ENCODE measurements at places on chromosomes 3 and 15. TPM values are rescaled to one million over a fixed set of nuclear protein-coding genes. Genes with fewer than 3 reads are reported as not detected.

Gene CLK3
- 92.9 TPM for total RNA-seq

Gene GOLGA6D
- not detected for total RNA-seq

Gene DHX30
- 38.6 TPM for total RNA-seq

Gene SERINC4
- total RNA-seq: not detected

Gene RASL12
- 9.2 TPM for total RNA-seq

Gene GCSAM
- not detected for total RNA-seq

Gene SLC30A4
- 18.3 TPM for total RNA-seq

Gene OSTN
- total RNA-seq: not detected

DNA sequence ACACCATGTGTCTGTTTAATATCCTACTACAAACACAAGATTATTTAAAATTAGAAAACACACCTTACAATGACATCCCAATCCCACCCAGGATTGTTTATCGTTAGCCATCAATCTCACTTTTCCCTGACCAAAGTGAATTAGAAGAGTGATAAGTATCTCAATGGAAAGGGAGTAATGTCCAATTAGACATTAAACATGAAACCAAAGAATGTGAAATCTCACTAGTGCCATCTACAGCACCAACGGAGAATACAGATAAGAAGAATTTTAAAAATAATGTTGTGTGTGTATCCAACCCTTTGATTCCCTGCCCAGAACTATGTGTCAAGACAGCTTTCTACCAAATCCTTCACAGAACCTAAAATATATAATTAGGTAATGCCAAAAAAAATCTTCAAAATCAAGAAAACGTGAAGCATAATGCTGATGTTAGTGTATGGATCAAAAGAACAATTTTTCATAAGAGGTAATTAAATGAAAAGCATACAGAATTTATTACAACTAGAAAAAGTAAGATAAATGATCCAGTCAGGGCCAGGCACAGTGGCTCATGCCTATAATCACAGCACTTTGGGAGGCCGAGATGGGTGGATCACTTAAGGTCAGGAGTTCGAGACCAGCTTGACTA is 64.2 kb downstream of the SCAPER start:
- no peak for DNase-seq

- DNase-seq: no peak
These were observed 54.3 kb downstream of the TGFBR2 start for GRCh38 chr3:30660656-30661055.

DNA sequence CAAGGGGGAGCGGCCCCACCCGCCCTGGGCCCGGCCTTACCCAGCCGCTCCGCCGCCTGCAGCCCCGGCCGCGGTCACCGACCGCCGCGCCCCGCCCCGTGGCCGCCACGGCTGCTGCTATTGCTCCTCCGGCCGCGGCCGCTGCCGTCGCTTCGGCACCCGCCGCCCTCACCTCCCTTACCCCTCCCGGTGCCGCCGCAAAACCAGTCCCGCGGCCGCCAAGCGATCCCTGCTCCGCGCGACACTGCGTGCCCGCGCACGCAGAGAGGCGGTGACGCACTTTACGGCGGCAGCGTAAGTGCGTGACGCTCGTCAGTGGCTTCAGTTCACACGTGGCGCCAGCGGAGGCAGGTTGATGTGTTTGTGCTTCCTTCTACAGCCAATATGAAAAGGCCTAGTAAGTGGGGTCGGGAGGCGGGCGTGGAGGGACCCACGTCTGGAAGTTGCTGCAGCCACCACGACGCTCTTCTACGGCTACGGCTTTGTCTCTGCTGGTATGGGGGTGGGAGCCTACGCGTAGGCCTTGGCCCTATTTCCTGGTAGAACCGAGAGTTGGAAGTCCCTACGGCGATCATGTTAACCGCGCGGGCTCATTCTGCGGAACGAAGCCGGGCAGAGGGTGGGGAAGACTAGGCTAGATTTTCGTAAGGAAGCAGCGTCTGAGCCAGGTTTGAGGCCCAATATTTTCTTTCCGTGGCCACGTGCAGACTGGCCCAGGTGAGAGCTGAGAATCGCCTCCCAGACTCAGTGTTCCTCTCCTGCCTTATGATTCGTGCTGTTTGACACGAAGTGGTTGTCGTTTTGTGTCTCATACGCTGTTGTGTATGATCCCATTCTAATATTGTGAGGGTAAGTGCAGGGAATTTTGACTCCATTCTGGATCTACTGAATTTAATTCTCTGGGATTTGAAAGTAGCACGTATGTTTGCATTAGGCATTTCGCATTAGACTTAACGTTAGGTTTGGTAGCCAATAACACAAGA is at the start of the genes GNL3 and PBRM1:
GNL3 (plus strand) TSS at position 324 of the 983 bp plus-strand sequence; CDS start at position 385, 61 bp downstream.
PBRM1 (minus strand) TSS at position 205 of the 983 bp plus-strand sequence.
- peak; percentile 94 for DNase-seq

GRCh38 chr3:114218006-114218405 is 19.4 kb downstream of the ZNF80 start:
- no peak for DNase-seq

GRCh38 chr3:105351821-105352220 is 14.9 kb upstream of the ALCAM start:
- no peak for DNase-seq

DNA sequence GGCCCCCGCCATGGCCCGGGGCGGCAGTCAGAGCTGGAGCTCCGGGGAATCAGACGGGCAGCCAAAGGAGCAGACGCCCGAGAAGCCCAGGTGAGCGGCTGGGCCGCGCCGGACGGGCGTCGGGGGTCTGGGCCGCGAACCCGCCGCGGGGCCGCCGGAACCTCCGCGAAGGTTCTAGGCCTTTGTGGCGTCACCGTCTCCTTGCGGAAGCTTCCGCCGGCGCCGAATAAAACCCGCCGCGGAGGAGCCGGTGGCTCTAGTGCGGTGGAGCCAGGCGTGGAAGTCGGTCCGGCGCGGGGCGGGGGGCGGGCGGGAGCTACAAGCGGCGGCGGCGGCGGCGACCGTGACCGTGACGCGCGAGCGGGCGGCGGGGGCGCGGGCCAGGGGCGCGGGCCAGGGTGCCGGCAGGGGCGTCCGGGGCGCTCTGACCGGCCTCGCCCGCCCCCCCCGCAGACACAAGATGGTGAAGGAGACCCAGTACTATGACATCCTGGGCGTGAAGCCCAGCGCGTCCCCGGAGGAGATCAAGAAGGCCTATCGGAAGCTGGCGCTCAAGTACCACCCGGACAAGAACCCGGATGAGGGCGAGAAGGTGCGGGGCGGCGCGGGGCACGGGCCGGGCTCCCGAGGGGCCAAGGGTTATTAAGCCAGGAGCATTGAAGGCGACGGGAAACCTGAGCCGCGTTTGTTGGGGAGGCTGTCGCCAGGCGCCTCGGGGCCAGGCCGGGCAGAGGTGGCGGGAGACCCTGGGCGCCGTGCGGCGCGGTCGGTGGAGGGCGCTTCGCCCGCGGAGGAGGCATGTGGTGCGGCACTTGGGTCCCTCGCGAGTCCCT is at the start of gene DNAJA4:
DNAJA4 (plus strand) TSS at position 259 of the 833 bp plus-strand sequence; CDS start at position 461, 202 bp downstream.
- peak; percentile 59 for DNase-seq

DNA sequence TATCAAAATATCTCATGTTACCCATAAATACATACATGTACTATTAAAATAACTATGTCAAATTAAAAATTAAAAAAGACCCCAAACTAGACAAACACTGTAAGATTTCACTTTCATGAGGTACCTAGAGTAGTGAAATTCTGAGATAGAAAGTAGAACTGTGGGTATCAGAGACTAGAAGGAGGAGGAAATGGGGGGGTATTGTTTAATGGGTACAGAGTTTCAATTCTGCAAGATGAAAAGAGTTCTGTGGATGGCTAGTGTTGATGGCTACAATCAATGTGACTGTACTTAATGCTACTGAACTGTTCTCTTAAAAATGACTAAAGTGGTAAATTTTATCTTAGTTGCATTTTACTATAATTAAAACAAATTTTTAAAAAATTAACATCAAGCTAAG is 36.6 kb downstream of the RFX7 start:
- DNase-seq: no peak

- DNase-seq: no peak
These were observed 21.2 kb downstream of the SLC7A14 start for GRCh38 chr3:170564664-170565063.

DNA sequence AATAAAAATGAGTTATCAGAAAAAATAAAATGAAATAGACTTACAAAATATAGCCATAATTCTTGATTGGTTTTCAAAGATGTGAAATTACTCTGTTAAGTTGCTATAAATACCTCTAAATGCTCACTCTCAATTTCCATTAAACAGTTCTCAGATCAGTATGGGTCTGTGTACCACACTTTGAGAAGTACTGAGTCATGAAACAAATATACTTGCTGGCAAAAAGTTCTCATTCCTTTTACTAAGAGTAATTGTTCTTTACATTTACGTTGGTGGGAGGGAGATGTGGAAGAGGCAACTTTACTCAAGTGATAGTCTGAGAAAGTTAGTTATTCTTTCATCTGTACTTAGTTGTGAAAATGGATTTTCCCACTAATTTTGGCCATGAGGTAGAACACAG is 96.3 kb downstream of the ZNF385D start:
- DNase-seq: no peak

- no peak for DNase-seq
These were observed 52.4 kb upstream of the SLC6A1 start for GRCh38 chr3:10940106-10940505.

GRCh38 chr15:40310001-40310959 is 2.5 kb upstream of the PLCB2 start:
- no peak for DNase-seq

DNA sequence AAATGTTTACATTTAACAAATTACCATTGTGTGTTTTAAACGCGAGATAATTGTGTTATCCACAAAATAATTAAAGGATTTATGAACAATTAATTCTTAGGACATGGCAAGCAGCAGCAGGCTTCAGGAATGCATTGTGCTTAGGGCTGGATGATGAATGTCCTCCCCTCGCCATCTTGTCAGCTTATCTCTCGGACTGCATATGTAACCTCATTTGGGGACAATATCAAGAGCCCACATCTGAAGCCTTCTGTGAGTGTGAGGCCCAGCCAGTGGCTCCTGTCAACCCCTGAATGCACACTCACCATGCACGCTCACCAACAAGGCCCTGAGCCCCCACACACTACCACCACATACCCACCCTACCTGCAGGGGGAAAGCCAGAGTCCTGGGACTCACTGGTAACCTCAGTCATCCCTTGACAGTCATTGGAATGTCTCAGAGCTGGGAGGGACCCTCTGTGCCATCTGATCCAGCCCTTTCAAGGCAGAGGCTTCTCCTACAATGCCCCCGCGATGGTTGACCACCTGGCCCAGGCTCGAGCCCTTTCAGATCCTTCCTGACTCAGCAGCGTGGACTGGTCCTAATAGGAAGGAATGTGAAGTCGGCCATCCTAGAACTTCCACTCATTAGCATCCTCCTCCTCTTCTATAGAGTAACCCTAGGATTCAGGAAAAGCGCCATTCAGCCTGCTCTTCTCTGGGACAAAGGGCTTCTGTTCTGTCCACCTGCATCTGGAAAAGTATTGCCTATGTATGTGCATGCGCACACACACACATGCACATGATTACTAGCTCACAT is 38.2 kb downstream of the MRPL46 start:
- no peak for DNase-seq
